ENCODE measurements at places on chromosomes 4 and X.

DNA sequence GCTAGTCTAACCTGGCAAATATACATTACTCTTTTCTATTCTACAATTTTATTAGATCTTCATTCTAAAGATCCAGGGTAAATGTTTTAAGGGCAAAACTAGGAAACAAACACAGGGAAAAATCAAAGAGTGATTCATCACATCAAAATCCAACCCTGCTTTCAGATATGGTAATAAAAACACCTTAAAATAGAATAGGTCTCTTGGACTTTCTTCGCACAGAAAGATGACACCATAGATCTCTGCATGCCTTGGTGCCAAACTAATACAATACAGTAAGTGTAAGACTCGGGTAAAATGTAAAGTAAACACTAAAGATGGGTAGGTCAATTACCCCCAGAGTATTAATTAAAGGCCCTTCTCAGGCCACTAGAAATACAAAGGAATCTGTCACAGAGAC lies 34.2 kb downstream of the LDB2 start:
- no peak for DNase-seq

DNA sequence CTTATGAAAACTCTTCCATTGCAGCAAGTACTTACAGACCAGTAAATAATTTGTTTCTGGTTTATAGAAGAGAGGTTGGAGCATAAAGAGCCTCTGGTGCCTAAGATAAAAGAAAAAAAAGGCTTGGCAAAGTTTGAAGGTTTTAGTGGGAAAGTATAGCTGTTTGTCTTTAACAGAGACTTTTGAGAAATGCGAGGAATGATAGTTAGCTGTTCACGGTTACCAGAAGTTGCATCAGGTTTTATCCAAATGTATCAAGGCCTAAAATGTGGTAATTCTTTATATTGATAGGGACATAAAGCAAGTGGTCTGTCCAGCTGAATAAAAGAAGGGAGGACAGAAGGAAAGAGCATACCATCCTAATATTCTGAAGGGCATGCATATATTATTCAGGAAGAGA lies 29.3 kb downstream of the RAP1GDS1 start:
- DNase-seq: no peak

DNA sequence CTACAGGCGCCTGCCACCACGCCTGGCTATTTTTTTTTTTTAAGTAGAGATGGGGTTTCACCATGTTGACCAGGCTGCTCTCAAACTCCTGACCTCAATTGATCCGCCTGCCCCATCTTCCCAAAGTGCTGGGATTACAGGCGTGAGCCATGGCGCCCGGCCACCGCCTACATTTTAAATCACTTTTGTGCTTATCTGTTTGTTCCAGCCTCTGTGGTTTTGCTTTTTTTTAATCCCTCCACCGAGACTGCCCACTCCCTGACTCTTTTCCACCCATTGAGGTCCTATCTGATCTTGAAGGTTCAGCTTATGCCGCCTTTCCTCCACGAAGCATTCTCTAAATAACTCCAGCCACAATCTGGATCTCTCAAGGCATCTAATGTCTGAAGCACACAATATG lies 73.5 kb downstream of the CHRDL1 start:
- DNase-seq: no peak

DNA sequence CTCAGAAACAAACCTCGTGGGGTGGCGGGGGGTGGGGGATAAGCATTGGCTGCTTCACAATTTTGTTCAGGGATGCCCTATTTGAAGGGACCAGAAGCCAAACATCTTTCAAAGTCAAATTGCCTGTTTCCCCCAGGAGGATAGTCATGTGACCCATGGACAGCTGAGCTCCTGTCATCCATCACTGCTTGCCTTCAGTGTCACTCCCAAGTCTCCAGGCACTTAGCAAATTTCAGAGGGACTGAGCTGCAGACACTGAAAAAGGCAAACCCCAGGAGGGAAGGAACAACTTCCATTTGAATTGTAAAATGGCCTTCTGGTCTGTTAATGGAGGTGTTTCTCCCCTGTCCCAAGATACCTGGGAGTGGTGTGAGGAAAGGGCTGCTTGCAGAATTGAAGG lies 73.4 kb downstream of the FRMPD3 start:
- no peak for DNase-seq

DNA sequence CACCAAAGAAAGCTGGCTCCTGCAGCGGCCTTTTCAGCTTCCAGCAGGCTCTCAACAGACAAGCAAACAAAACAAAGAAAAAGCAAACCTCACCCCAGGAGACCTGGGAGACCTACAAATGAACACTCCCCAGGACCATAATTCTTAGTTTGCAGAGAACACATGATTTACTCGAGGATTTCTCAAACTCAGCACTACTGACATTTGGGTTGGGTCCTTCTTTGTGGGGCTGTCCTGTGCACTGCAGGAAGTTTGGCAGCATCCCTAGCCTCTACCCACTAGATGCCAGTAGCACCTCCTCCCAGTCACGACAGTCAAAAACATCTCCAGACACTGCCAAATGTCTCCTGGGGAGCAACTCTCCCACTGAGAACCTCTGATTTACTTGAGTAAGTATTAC lies 21.9 kb downstream of the APOO start:
- DNase-seq: no peak
